ENCODE measurements at places on chromosomes 13 and 19. TPM values are rescaled to one million over a fixed set of nuclear protein-coding genes. Genes with fewer than 3 reads are reported as not detected.

The ADPRHL1 gene
- total RNA-seq: 6.8 TPM

The ZNF793 gene
- 30.9 TPM for total RNA-seq

The BORA gene
- 10.8 TPM for total RNA-seq

DNA sequence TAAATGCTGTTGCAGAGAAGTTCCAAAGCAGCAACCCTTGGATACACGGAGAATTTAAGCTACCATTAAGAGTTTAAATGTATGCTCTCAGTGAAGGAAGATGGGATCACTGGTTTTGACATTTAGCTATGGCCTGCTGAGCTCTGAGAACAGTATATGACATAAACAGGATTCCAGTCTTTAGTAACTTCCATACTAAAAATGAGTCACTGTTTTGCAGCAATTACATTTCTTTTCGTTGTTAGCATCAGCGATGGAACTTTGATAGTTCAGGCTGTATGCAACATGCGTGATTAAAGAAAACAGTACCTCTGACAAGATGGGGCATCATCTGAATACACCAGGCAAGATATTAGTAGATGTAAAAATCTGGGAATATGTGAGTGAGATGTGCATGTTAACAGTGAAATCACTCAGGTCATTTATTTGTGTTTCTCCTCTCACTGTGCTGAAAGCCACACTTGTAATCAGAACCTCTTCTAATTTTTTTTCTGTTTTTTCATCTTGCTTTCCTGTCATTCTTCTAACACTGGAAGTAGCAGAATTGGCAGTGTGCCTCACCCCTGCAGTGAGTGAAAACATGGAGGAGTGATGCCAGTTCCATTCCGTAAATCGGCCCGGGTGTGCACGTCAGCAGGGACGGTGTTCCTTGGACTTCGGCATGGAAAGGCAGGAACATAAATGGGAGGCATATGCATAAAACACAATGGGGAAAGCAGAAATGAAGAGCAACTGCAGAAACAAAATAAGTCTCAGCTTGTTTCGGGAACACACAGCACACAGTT lies 361.5 kb downstream of the OXGR1 start:
- no peak for DNase-seq

GRCh38 chr19:50478901-50479715 lies 2.5 kb upstream of the GARIN5A start:
- no peak for DNase-seq

DNA sequence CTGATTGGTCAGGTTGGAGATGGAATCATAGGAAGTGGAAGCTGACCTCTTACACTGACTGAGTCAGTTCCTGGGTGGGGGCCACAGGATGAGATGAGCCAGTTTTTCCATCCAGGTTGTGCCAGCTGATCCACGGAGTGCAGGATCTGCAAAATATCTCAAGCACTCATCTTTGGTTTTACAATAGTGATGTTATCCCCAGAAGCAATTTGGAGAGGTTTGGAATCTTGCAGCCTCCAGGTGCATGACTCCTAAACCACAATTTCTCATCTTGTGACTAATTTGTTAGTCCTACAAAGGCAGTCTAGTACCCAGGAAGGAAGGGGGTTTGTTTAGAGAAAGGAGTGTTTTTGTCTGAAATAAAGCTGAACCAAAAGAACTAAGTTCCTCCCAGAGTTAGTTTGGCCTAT lies 212.8 kb downstream of the SLITRK6 start:
- DNase-seq: no peak

DNA sequence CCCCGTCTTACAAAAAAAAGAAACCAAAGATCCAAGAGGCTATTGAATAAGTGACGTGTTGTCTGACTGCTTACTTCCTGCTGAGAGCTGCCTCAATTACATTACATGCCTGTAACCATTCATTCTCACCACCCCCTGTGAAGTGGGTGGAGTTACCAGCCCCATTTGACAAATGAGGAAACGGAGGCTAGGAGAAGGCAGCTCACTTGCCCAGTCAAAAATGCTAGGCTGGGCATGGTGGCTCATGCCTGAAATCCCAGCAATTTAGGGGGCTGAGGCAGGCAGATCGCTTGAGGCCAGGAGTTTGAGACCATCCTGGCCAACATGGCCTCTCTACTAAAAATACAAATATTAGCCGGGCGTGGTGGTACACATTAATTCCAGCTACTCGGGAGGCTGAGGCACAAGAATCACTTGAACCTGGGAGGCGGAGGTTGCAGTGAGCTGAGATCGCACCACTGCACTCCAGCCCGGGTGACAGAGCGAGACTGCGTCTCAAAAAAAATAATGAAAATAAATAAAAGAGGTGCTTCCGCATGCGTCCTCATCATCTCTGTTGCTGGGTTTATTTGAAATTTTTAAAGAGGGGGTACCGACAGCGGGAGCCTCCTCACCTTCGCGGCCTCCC lies 499 bp downstream of the LSM7 start:
- DNase-seq: no peak

- DNase-seq: no peak
Observed at GRCh38 chr19:2659856-2660432, 42.5 kb downstream of the GNG7 start.

- no peak for DNase-seq
Observed at GRCh38 chr13:113651511-113652403, 6.2 kb downstream of the ATP4B start.

DNA sequence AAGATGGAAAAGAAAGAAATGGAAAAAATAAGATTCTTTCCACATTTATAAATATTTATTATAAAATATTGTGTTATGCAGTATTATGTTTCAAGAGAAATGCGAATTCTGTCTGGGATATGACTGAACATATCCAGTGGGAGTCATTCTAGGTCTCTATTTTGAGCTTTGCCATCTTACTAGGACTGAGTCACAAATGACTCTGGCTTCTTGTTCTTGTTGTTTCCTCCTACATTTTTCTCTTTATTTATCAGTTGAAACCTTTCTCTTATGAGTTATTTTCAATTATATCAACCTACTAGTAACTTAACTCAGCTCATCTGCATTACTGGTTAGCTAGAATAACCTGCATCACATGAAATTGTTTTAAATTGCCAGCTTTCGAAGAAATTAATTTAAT lies 1247.3 kb downstream of the SLITRK1 start:
- no peak for DNase-seq

GRCh38 chr19:27894906-27895754 lies 1317.8 kb downstream of the UQCRFS1 start:
- no peak for DNase-seq

All from progenitor cell of endocrine pancreas (in vitro differentiated cells).